Activated T-cell treated with anti-CD3 and anti-CD28 coated beads, Interleukin-2, amount 50 U/mL, for 72 hours (primary cell): ENCODE measurements at places on chromosomes 4 and X. TPM values are rescaled to one million over a fixed set of nuclear protein-coding genes. Genes with fewer than 3 reads are reported as not detected.

DNA sequence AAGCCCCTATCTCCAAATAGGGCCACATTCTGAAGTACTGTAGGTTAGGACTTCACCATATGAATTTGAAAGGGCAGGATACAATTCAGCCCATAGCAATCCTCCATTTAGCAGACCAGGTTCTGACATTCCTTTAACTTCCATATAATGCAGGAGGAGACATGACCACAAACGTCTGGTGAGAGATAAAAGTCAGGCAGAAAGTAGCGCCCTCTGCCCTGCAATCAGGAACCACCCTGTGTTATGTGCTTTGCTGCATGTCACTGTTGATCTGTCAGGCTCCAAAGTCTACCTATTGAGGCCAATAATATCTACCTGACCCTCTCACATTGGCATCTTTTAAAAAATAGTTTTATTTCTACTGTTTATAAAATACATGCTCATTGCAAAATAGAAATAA is 30.2 kb upstream of the SEPSECS start:
- DNase-seq = no peak

DNA sequence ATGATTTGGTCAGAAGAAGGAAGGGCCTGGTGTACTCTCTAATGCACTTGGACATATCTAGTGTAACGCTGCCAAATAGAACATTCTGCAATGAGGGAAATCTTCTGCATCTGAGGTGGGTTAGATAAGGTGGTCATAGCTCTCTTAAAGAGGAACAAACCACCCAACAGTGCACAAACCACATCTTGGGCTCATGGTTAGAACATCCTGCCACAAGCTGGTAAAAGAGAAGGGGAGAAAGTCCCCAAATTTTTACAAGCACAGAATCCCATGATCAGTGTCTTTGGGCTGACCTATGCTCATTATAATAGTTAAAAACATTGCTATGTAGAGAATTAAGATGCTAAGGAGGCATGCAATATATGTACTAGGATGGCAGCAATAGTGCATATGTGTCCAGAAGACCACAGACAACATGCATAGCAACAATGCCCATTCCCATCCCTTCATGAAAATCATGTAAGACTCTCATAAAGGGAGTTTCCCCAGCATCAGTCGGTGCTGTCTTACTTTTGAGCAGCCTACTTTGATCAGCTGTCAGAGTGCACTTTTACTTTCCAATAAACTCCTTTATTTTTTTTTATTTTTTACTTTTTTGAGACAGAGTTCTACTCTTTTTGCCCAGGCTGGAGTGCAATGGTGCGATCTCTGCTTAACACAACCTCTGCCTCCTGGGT is 99.7 kb upstream of the SLC7A11 start:
- no peak for DNase-seq

DNA sequence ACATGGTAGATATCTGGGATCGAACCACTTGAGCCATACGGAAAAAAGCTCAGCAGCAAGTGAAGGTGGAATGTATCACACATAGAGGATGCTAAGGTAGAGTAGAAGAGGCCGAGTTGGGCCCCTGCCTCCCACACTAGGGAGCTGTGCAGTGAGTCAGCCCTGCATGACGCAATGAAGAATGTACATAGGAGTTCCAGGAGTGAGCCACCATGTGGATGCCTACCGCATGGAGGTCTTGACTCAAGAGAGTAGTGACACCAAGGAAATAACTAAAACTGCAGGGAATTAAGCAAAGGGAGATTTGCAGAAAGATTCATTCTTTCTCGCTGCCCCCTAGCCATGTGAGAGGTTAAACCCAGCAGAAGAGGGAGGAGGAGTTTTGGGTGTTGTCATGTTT is 389.6 kb upstream of the IGFBP7 start:
- no peak for DNase-seq

DNA sequence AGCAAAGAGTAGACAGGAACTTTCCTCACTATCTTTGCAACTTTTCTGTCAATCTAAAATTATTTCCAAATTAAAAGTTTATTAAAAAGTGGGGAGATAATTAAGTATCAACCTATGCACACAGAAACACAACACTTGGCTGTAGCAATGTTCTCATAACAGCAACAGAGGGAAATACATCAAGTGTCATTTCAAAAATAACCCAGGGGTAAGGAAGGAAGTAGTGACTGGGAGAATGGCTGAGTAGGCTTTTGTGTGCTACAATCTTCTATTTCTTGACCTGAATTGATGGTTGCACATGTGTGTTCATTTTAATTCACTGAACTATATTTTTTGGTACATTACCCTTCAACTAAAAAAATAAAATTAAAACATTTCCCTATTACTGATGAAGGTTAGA is 67.5 kb downstream of the ABCG2 start:
- no peak for DNase-seq

- no peak for DNase-seq
Observed at GRCh38 chr4:159722052-159722451, 619.2 kb downstream of the RAPGEF2 start.

- DNase-seq = no peak
Observed at GRCh38 chr4:83080561-83080960, 34.0 kb downstream of the PLAC8 start.

DNA sequence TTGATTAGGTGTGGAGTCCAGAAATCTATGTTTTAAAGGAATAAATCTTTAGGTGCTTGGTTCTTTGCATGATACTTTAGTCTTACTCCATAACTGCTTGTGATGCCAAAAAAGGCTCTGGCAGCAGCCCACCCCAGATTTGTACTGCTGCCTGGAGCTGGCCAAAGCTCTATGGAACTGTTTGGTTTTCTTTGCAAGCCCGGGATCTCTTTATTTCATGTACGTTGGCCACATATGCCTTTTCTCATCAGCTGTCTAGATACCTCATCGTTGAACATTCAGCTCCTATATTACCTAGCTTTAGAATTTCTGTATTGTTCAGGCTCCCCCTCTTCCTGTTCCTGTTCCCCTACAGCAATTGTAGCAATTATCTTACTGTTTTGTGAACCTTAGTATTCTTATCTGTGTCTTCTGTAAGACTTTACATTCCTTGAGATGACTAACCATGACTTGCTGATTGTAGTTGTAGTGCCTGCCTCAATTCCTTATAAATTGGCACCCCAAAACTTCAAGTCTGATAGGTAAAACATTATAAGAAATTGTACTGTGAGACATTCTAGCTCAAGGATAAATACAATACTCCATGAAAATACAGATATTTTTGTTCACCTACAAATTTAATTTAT is 199.4 kb upstream of the GPRIN3 start:
- no peak for DNase-seq

GRCh38 chr4:173243321-173243720 is 74.7 kb downstream of the GALNT7 start:
- DNase-seq = no peak

DNA sequence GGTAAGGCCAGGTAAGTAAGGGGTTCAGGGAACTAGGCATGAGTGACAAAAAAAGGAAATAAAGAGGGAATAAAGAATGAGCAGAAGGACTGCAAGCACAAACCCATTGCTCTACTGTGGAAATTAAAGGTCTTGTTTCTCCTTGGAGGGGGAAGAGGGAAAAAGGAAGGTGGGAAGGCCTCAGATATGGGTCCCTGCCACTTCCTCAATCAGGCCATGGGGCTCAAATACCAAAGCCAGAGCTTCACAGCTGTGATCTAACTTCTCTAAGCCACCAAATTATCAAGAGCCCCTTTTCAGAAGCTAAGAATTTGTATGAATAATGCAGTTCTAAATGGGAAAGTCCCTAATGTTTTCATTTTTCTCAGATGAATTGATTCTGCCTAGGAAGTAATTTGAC is 4.7 kb downstream of the USP51 start:
- DNase-seq = no peak

DNA sequence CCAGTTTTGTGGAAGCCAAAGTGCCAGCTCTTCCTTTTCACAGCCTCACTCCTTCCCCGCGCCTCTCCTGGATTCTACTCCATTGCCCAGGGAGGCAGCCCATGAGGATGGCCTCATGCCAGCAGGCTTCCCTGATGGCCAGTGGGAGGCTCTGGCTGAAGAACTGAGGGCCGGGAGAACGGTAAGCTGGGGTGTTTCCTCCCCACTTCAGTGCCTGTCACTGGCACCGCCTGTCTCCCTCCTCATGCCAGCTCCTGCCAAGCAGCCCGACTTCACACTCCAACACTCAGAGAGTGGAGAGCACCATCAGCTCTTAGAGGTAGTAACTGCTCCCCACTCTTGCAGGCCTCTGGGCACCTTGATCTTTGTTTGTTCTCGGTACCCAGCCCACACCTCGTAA is 46.9 kb upstream of the STIM2 start:
- DNase-seq = no peak

GRCh38 chrX:17876135-17876534 is 15.0 kb upstream of the RAI2 start:
- DNase-seq = no peak

DNA sequence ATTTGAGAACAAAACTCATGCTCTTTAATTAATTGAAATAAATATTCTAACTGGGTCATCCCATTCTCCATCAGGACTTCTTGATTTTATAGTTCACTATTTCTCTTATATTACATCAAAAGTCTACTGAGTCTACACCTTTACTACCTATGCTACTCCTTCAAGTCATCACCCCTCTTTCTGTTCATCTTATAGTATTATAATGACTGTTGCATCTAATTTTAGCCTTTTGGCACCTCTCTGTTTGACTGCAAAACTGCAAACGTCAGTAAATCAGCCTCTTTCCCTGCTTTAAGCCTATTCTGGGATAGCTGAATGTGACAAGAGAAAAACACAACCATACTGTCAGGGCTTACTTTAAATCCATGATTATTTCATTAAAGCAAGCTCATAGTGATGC is 639.1 kb downstream of the GABRG1 start:
- no peak for DNase-seq

DNA sequence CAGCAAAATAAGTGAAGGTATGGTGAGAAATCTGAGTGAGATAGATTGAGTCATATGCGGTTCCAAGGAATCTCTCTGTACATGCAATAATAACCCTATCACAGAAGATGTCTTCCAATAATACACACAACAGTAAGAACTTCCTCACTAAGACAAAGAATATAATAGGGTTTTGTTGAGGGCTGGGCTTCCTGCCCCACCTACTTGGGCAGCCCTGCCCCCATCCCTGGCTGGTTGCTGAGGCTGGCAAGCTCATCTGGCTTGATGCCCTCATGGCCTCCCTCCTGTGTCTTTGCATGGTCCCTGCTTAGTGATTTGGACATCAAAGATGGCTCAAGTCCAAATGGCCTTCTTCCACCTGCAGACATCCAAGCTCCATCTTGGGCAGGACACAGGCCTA is 2.7 kb downstream of the GEMIN8 start:
- no peak for DNase-seq

GRCh38 chrX:120759685-120760084 is 116.0 kb downstream of the CT47B1 start:
- no peak for DNase-seq

DNA sequence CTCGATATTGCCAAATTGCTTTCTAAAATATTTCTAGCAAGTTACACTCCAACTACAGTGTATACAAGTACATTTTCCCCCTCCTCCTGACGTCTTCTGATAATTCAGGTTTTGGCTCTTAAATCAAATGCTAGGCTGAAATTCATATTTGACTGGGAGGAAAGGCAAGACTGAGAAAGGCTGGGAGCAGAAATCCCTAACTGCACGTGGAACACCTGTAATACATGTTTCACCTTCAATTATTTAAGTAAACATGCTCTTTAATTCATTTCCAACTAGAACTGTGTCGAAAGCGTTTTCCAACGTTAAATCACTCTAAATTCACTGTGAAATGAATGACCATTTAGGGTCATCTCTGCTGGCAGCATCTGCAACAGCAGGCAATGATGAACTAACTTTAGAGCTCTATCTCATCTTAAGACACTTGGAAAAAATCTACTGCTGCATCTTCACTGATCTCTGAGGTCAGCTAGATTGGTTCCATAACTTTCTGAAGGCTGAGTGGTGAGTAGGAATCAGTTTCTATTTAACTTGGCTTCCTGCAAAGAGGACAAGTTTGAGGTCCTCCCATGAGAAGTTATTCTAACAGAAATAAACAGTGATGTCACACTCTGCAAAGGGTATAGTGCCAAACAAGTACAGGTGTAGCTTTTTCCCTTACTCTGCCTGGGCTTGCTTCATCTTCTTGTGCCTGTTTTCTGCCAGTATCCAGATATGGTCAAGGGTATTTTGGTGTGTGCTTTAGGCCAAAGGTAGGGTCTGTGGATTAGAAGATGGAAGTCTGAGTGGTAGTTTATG is 144.3 kb upstream of the PAK3 start:
- DNase-seq = no peak

- no peak for DNase-seq
Observed at GRCh38 chrX:65745992-65746391, 78.5 kb downstream of the MSN start.

GRCh38 chrX:5644776-5645175 is 583.9 kb downstream of the NLGN4X start:
- DNase-seq = no peak

GRCh38 chrX:77640702-77641101 is 145.3 kb downstream of the ATRX start:
- DNase-seq = no peak

DNA sequence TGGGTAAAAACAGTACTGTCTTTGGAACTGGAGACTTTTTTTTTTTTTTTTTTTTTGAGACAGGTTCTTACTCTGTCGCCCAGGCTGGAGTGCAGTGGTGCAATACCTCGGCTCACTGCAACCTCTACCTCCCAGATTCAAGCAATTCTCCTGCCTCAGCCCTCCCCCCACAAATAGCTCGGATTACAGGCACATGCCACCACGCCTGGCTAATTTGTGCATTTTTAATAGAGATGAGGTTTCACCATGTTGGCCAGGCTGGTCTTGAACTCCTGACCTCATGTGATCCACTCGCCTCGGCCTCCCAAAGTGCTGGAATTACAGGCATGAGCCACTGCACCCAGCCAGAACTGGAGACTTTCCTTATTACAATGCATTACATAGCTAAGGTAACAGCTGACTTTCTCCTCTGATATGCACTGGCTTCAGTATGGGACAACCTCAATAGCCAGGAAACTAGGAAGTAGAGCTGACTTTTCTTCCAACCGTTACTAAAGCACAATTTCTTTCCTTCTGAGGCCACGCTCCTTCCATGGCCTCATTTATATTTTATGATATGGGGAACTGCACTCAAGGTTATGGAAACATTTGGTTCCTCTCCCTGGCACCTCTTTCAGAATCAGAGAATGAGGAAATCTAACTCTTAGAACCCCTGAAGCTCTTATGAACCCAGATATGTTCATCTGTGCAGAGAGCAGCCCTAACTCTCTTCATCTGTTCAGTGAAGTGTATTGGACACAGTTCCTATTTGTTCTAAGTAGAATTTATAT is 53.5 kb upstream of the FAM9B start:
- no peak for DNase-seq

GRCh38 chr4:95409127-95409526 is 139.6 kb downstream of the UNC5C start:
- no peak for DNase-seq

GRCh38 chrX:31656013-31656412 is 584.2 kb upstream of the FTHL17 start:
- DNase-seq = no peak

GRCh38 chr4:212438-213188 is 88.3 kb downstream of the ZNF718 start:
- no peak for DNase-seq

USP9X gene
- 70.1 TPM for total RNA-seq

CSAG1 gene
- not detected for total RNA-seq

CT47B1 gene
- not detected for total RNA-seq

HELT gene
- total RNA-seq = not detected

RPL9 gene
- 2,588 TPM for total RNA-seq

PLAC8 gene
- 49.3 TPM for total RNA-seq

NKX3-2 gene
- not detected for total RNA-seq

DIPK2B gene
- 0.05 TPM for total RNA-seq
